ENCODE measurements at places on chromosomes 2 and 18.

- no peak for DNase-seq
Measured at GRCh38 chr18:46301571-46301970, 197.4 kb downstream of the HAUS1 start.

- DNase-seq, result no peak
Measured at GRCh38 chr2:241269707-241270520, 45.6 kb downstream of the HDLBP start.

DNA sequence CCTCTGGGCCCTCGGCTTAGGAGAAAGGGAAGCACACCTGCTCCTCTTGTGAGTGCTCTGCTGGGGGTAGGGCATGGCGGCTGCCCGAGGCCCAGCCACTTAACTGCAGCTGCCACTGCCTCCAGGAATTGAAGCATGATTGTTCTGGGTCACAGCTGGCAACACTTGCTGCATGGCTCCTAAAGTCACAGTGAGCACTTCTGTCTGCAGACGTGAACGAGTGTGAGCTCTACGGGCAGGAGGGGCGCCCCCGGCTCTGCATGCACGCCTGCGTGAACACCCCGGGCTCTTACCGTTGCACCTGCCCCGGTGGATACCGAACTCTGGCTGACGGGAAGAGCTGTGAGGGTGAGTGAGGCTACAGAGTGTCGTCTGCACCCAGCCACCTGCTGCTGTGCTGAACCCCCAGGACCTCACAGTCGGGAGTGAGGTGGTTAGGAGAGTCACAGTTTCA is 44.4 kb downstream of the FBLN7 start:
- DNase-seq, result no peak

DNA sequence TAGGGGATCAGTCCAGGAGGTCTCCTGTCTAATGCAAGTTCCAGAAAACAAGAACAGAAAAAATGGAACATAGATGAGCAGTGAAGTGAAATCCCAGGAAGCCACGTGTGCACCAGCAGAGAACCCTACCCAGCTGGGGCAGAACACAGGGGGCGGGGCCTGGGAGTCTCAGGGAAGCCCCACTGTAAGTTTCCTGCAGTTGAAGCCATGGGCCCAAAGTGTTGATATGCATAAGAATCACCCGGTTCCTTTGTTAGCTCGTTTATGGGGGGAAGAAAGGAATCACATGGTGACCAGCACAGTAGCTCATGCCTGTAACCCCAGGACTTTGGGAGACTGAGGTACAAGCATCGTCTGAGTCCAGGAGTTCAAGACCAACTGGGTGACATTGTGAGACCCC is 131.3 kb downstream of the INO80D start:
- no peak for DNase-seq

DNA sequence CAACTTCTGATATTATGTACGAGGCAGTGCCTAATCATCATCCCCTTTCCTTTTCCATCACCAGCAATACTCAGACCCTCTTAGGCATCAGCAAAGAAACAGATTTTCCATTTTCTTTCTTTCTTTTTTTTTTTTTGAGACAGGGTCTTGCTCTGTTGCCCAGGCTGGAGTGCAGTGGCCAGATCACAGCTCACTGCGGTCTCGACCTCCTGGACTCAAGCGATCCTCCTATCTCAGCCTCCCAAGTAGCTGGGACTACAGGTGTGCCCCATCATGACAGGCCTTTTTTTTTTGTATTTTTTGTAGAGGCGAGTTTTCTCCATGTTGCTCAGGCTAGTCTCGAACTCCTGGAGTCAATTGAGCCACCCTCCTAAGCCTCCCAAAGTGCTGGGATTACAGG is 5.9 kb upstream of the OLA1 start:
- DNase-seq, result no peak

DNA sequence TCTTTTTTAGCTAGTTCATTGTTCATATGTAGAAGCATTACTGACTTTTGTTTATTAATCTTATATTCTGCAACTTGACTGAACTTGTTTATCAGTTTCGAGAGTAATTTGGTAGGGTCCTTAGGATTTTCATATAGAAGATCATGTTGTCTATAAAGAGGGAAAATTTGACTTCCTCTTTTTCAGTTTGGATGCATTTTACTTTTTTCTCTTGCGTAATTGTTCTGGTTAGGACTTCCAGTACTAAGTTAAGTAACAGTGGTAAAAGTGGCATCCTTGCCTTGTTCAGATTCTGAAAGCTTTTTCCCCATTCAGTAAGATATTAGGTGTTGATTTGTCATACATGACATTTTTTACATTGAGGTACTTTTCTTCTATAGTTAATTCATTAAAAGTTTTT is 726.0 kb downstream of the KCNJ3 start:
- no peak for DNase-seq

DNA sequence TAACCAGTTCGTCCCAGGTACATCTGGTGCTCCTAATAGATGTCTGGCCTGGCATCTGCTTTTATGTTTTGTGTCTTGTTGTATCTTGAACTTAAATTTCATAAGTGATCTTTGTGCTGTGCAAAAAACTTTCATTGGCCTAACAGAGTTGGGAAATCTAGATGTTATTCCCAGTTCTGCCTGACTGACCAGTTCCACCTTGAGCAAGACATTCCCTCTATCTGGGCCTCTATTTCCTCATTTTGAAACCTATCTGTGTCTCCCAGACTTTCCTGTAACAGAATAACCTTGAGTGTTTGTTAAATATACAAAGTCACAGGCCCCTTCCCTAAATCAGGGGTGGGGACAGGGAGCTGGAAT is 90.5 kb upstream of the MSH2 start:
- DNase-seq, result no peak

- peak; percentile 74 for DNase-seq
Measured at GRCh38 chr18:22342625-22343024, 75.1 kb downstream of the CTAGE1 start.
